ENCODE measurements at places on chromosomes 6 and 20.
A peak's percentile ranks its signal among the peaks of the same experiment; 100 is the strongest.

DNA sequence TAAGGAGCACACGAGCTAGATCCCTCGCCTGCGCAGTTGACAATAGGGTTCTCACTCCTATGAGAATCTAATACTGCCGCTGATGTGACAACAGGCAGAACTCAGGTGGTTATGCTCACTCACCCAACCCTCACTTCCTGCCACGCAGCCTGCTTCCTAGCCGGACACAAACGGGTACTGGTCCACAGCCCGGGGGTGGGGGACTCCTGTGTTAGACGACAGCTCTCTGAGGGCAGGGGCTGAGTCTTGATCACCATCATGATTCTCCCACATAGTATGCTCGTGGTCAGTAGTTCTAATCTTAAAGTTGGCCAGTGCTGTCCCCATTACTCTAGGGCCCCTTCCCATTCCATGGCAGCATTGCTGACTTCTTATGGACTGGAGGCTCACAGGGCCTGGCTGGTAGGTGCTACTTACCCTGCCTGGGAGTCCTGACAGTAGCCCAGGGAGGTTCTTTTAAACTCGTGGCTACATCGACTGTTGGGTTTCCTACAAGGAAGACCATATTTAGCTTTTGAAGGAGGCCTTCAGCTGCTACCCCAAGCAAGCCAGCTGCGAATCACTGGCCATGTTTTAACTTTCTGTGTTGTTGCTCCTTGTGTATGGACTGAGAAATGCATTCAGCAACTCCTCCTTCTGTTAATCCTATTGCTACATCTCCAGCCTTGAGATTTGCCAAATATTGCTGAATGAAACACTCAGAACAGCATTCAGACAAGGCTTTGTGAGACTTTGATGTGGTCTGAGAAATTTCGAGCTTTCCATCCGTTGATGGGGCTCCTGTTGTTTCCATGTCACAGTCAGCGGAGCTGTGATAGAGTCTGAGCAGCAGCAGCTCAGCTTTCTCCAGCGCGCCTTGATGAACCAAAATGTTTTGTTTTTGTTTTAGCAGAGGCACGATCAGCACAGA lies 300.3 kb downstream of the NRN1 start:
- DNase-seq = peak; percentile 17

DNA sequence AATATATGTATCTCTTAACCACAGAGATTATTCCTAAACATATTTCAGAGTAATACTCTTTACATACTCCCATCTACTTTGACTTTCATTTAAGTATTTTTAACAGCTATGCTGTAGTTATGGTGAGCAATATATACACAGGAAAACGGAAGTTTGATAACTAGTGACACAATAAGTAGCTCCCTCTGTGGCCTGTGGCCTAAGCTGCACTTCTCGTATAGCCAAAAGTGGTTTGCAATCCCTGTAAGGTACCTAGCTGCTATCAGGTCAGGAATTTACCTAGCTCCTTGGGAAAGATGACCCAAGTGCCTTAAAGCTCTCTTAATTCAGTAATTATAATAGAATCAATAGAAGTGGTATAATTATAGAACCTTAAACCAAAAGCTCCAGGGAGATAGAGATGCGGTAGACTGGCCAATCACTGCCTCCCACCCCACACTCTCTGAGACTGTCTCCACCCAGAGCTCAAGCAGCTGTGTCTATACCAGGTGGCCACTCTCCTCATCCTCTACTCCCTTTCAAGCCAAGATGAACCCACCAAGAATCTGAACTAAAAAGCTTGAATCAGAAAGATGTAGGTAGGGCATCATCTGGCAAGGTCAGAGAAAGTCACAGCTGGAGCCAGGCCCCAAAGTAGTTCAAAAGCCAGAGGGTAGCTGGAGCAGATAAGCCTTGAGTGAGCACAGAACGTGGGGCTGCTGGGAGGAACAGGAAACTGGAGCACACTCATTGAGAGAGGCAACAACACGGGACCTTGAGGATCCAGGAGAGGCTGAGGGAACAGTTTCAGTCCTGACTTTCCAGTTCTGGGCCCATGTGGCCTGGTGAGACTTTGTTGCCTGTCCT lies 84.9 kb upstream of the ASF1A start:
- DNase-seq = peak; percentile 46

GRCh38 chr20:23243791-23244155 lies 106.8 kb upstream of the NXT1 start:
- no peak for DNase-seq

DNA sequence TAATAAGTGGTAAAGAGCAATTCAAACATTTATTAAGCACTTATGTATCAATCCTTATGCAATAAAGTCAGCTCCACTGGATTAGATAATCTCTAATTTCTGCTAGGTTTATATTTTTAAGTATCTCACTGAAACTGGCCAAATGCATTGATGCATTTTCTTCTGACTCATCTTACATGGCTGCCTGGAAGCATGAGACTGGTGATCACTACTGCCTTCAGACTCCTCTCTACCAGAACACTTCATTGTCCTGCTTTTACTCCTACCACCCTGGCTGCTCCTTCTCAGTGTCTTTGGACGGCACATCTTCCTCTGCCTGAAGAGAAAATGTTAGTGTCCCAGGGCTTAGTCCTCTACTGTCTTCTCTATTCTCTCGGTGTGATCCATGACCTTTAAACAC lies 7.4 kb downstream of the CEP85L start:
- DNase-seq = no peak

DNA sequence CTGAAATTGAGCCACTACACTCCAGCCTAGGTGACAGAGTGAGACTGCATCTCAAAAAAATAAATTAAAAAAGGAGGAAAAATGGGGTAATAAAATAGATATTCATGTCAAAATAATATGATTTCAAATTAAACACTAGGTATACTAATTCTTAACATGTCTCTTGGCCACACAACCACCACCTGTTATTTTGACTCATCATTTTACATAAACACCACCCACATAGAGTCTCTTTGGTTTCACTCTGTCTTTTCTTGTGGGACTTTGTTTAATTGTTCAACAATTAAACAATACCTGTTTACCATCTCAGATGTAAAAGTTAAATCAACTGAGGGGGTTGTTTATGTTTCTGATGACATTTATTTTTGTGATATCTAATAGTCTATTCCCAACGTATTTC lies 476.8 kb upstream of the ADGRB3 start:
- no peak for DNase-seq

GRCh38 chr6:131819572-131820124 lies 11.8 kb downstream of the ENPP1 start:
- DNase-seq = no peak

GRCh38 chr6:141783585-141783984 lies 349.1 kb upstream of the GJE1 start:
- no peak for DNase-seq

- no peak for DNase-seq
Measured at GRCh38 chr6:107154131-107154800, 39.0 kb upstream of the BEND3 start.

DNA sequence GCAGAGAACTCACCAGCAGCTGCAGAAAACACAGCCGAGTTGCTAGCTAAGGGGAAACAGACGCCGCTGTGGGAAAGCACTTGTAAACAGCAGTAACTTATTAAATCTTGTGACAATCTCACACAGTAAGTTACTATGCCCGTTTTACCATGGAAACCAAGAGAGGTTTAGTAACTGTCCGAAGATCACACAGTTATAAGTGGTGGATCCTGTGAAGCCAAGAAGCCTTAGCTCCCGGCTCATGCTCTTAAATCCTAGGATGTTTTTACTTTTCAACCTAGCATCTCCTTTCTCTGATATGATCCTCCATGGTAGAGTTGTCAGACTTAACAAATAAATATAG lies 1.5 kb upstream of the SULF2 start:
- no peak for DNase-seq

DNA sequence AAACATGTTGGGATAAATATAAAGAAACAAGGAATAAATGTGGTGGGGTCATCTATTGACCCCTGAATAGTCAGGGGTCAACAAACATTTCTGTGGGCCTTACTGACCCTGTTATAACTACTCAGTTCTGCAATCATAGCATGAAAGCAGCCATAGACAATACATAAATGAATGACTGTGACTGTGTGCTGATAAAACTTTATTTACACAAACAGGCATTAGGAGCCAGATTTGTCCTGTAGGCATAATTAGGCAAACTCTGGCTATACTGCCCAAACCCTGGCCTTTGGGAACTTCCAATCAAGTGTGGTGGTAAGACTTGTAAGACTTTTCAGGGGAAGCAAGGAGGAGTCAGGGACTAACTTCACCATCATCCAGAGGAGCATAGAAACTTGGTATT lies 222.7 kb downstream of the KHDC1L start:
- no peak for DNase-seq

DNA sequence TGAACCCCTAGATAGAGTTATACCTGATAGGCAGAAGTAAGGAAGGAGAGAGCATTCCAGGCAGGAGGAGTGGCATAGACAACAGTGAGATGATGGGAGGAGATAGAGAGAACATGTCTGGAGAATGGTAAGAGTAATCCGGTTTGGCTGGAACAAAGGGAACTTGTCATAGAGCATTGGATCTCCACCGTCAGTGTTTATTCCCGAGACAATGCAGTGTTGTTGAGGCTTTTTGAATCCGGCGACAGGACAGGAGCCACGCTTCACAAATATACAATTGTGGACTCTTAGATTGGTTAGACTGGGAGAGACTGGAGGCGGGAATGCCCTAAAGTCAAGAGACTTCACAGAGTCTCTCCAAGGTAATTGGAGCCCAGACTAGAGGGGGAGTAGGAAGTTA lies 119.8 kb downstream of the ANKS1A start:
- DNase-seq = no peak

DNA sequence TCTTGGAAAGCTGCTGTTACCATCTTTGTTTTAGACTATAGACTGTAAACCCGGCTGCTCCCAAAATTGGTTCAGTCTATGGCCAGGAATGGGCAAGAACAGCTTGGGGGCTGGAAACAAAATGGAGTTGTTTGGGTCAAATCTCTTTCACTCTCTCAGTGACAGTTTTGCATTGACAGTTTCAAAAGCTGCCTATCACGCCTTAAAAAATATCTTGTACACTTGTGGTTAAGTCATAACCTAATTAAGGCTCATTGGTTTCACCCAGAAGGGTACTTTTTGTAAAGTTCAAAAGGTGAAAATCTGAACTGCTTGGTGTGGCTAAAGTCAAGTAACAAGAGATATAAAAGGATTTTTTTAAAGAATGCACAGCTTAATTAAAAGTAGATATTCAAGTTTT lies 76.1 kb upstream of the PRL start:
- DNase-seq = no peak

DNA sequence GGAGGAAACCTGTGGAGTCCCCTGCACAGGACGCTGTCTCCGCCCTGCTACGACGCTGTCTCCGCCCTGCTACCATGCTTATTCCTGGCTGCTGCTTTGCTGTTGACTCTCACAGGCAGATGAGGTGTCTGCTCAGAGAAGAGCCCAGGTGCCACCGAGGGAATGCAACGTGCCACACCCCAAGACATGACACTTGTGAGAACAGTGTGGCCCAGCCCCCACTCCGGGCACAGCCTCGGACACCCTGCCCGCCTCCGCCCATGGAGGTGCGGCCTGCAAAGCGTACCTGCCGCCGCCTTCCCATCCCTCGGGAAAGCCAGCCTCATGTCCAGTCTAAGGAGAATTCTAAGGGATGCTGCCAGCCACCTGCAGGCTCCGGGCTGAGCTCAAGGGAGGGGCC lies 15.6 kb upstream of the MRGBP start:
- DNase-seq = no peak

GRCh38 chr6:12608016-12608860 lies 108.3 kb upstream of the PHACTR1 start:
- no peak for DNase-seq

- DNase-seq = no peak
Measured at GRCh38 chr6:116665464-116665863, 3.1 kb downstream of the ZUP1 start.

GRCh38 chr20:16539280-16540021 lies 33.8 kb downstream of the KIF16B start:
- DNase-seq = no peak

- no peak for DNase-seq
Measured at GRCh38 chr20:44051661-44052000, 135.4 kb downstream of the JPH2 start.

- DNase-seq = no peak
Measured at GRCh38 chr6:1820165-1820564, 210.4 kb downstream of the FOXC1 start.

DNA sequence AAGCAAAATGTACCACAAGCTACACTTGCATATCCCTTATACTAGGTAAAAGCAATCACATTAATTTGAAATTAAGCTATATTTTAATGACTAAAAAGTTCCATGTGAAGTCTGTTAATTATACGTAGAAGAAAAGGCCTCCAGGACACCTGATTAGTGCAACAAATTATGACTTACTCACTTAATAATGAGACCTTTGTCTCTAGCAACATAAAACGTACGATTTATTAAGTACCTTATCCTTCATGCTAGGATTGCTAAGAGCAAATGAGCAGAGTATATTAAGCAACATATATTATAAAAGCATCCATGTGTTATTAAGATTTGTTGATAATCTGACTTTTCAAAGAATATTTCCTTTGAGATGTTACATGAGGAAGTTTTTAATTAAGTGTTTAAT lies 2.5 kb downstream of the BMP5 start:
- DNase-seq = no peak

- no peak for DNase-seq
Measured at GRCh38 chr20:2416541-2417212, 36.0 kb downstream of the TGM6 start.

GRCh38 chr6:23435126-23435525 lies 690.9 kb upstream of the NRSN1 start:
- no peak for DNase-seq

DNA sequence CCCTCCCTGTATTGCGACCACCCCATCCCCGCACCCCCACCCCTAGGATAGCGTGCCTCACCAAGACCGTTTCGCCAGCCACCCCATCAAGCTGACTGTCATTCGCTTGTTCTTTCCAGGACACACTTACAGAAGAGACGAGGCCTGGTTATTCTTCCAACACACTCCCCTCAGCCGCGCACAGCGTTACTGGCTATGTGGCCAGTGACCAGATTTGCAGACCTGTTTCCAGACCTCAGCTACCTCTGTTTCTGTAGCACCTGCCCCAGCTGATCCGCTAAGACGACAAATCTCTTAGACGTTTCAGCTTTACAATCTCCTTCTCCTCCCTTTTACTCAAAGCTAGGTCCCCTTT lies 26.1 kb downstream of the HLA-F start:
- no peak for DNase-seq

DNA sequence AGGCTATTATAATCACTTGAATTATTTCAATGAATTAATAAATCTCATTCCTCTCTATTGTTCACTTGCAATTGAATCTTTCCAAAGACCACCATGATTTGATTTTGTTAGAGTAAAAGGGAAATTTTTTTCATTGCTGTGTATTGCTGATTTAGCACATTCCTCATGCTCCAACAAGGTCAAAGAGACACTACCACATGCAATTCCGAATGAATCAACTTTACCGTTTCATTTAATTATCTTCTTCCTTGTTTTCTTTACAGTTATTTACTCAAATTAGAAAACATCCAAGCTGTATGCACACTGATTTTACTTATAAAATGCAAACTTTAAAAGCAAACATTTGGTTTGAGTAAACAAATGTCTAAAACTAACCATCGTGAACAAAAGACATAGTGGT lies 967 bp downstream of the KIAA0408 start:
- DNase-seq = no peak

Measured in activated CD4-positive, alpha-beta memory T cell treated with anti-CD3 and anti-CD28 coated beads for 36 hours (primary cell).